MM.1S (cell line): ENCODE measurements at places on chromosomes 13 and 19.

GRCh38 chr19:44570603-44570983 lies 41.1 kb upstream of the CEACAM20 start:
- no peak for DNase-seq

DNA sequence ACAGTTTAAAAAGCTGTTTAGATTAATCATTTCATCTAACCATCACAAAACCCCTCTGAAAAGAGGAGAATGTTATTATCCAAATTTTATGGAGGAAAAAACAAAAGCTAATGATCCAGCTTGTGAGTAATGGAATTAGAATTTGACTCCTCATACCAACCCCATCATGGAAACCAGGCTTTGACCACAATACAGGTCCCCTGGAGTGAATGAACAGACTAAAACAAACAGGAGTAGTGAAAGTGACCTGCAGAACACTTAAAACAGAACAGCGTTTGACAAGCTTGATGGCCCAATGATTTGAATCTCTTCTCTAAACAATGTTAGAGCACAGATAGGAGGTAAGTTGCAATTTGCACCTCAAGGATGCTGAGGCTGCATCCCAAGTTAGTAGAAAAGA lies 230.0 kb downstream of the DCT start:
- no peak for DNase-seq

GRCh38 chr13:46663206-46664037 lies 110.5 kb downstream of the LRCH1 start:
- DNase-seq: no peak

GRCh38 chr13:27125357-27126282 lies 46.0 kb downstream of the USP12 start:
- DNase-seq: no peak

DNA sequence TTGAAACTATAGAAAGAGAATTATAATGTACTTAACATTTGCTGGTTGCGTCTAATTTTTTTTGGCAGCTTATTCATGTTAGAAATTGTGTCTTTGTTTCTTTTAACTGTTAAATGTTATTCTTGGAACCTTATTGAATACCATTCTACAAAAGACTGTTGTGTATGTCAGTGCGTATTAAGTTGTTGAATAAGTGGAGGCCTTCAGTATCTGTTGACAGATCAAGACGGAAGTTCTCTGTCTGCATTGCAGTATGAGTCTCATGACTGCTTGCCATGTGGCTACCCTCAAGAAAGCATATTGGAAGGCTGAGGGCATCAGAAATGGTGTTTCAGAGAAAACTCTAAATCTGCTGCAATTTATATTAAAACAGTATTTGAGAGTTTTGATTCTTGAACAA lies 8.5 kb downstream of the UBA2 start:
- no peak for DNase-seq
